ENCODE measurements at places on chromosomes 5 and 9.

DNA sequence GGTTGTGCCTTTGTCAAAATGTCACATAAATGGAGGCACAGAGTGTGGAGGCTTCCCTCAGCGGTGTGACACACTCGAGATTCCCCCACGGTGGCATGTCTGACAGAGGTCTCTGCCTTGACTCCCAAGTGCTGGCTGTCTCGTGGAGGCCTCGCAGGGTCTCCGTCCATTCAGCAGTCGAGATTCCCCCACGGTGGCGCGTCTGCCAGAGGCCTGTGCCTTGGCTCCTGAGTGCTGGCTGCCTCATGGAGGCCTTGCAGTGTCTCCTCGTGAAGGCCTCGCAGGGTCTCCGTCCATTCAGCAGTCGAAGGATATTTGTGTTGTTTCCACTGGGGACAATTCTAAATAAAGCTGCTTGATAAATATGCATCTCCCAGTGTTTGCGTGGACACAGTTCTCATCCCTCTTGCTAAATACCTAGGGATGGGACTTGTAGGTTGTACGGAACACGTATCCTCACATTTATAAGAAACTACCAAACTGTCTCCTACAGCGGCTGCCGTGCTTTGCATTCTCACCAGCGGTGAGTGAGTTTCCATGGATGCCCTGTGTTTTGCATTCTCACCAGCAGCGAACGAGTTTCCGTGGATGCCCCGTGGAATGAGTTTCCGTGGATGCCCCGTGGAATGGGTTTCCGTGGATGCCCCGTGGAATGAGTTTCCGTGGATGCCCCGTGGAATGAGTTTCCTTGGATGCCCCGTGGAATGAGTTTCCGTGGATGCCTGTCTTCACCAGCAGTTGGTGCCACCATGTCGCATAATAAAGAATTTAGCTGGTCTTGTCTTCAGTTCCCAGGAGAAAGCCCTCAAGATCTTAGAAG, 25.8 kb downstream of the PNPLA7 start:
- no peak for DNase-seq

- DNase-seq = no peak
These were observed 73.8 kb upstream of the TBC1D2 start for GRCh38 chr9:98329281-98329680.

- DNase-seq = no peak
These were observed 84.6 kb upstream of the ANXA1 start for GRCh38 chr9:73067074-73067473.

DNA sequence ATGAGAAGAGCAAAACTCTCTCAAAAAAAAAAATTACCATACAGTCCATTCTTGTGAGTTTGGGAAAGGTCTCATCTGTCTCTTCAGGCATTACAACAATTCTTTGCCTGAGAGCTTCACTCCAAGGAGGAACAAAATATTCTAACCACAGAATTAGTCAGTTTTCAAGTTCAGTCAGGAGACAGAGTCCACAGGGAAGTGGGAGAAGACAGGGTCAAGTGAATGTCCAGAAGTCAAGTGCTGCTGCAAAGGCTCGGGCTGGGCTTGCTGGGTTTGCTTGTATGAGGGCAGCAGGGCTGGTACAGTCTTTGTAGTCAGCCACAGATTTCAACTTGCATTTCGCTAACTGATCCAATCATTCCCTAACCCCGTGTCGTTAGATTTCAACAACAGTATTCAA, 17.6 kb upstream of the HEXB start:
- no peak for DNase-seq

Data from activated CD8-positive, alpha-beta memory T cell treated with anti-CD3 and anti-CD28 coated beads for 24 hours (primary cell).